Psoas muscle (tissue), 8 donors: ENCODE measurements at places on chromosomes 1 and 21. TPM values are rescaled to one million over a fixed set of nuclear protein-coding genes. Genes with fewer than 3 reads are reported as not detected.

DNA sequence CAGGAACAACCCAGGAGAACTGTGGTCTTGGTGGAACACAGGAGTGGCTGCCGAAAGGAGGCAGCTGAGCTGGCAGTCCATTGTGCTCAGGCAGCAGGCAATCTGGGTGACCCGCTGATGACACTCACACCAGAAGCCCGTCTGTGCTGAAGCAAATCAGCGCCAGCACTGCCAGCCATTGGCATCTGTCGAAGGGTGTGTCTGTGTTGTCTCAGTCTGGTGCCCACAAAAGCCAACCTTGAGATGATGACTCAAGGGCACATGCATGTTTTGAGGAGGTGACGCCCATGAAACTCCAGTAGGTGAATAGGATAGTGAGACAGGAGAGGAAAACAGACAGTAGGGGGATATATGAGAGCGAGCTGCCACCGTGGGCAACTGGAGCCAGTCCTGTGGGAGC, 167.3 kb downstream of the KAZN start:
- no peak for DNase-seq

DNA sequence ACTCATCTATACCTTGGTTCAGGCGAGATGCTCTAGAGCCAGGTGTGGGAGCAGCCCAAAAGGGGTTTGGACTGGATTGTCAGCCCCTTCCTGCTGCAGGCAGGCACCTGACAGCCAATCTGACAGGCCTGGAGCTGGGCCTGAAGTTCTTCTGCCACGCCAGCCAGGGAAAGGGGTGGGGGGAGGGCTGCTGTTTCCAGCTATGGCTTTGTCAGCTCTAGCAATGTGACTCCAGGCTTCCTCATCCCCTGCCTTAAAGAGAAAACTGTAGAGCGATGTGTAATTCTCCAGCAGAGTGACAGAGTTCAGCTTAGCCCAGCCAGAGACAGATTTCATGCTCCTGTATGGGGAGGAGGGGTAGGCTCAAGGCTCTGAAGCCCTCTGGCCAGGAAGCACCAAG, 30.3 kb downstream of the WNT4 start:
- DNase-seq: no peak

Gene HPCAL4
- 0.29 TPM for polyA plus RNA-seq

DNA sequence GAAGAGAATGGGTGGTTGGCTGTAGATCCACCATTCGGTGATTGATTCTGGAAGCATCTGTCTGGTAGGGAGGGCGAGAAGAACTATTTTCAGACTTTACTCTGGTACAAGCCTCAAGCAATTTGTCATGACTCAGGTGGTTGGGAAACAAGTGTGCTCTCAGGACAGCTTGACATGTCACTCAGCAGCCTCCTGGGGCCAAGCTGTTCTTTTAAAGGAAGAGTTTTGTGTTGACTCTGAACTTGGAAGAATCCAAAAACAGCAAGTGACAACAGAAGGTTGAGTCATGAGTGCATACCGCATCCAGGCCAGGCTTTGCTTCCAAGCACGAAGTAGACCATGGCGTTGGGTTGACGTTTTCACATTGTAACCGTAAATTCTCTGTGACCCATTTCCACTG, 65.9 kb downstream of the CLIC6 start:
- peak; percentile 74 for DNase-seq

DNA sequence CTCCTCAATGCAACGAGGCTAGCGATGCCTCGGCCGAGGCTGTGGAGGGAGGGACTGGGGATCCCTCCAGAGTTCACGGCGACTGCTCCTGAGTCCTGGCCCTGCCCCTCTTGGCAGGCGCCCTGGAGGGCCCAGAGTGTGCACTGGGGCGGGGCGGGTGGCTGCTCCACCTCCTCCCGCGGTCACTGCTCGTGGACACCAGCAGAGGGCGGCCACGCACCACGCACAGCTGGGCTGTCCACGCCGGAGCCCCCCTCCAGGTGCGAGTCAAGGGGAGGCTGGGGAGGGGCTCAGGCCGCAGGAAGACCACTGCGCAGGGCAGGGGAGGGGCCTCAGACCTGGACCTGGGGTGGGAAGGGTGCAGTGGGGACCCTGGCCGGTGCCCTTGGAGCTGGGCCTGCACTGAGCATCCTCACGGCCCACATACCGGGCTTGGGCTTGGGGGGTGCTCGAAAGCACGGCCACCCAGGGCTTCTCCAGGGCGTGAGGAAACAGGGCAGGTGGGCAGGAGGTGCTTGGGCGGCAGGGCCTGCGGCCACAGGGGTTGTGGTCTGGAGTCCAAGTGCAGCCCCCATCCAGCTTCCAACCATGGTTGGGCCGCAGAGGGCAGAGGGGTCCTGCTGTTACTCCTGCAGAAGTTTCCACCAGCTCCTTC, 20.6 kb upstream of the TTC34 start:
- peak; percentile 53 for DNase-seq

- DNase-seq: peak; percentile 76
These were observed 95.0 kb downstream of the LAMC2 start for GRCh38 chr1:183281039-183281438.

- DNase-seq: no peak
These were observed 63.9 kb downstream of the CHIA start for GRCh38 chr1:111354584-111354983.

- DNase-seq: no peak
These were observed 16.8 kb downstream of the ERRFI1 start for GRCh38 chr1:8009043-8010002.

Gene ZBTB37
- 2.9 TPM for polyA plus RNA-seq

DNA sequence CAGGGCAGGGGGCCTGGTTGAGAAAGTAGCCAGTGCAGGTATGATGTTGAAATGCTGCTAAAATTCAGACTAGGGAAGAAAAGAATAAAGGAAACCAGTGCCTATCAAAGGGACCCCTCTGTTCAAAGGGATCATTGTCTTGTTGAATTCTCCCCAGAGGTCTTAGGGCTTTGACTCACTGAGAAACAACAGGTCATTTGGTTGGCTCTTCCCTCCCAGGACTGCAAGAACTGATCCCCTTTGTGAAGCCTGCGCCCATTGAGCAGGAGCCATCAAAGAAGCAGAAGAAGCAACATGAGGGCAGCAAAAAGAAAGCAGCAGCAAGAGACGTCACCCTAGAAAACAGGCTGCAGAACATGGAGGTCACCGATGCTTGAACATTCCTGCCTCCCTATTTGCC, 11.8 kb upstream of the CELSR2 start:
- no peak for DNase-seq

GRCh38 chr1:7255303-7256058, 470.2 kb downstream of the CAMTA1 start:
- no peak for DNase-seq
